ENCODE measurements at places on chromosomes 4 and X.

DNA sequence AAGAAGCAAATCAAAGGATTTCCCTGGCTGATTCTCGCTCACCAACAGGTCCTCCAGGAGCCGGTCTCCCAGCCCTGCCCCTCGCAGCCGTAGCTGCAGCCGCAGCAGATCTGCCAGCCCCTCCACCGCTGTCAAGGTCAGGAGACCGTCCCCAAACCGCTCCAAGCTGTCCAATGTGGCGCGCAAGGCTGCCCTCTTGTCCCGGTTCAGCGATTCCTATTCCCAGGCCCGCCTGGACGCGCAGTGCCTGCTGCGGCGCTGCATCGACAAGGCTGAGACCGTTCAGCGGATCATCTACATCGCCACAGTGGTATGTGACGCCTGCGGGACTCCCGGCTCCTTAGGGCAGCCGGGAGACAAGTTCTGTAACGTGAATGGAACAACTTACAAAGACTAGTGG is 25.6 kb downstream of the SPATA18 start:
- DNase-seq: no peak

DNA sequence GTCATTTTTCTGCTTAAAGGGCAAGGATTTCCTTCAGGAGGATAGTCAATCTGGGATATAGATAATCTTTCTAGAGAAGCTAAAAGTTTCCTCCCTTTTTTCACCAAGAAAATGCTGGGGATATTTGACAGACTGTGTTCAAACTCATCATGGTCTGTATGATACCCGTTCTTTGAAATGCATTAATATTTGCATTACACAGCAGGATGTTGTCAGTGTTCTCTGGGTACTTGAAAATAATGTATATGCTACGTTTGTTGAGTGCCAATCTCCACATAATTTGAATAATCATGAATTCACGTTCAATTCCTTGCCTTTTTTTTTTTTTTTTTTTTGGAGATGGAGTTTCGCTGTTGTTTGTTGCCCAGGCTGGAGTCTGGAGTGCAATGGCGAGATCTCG is 18.0 kb upstream of the BMPR1B start:
- DNase-seq: no peak

DNA sequence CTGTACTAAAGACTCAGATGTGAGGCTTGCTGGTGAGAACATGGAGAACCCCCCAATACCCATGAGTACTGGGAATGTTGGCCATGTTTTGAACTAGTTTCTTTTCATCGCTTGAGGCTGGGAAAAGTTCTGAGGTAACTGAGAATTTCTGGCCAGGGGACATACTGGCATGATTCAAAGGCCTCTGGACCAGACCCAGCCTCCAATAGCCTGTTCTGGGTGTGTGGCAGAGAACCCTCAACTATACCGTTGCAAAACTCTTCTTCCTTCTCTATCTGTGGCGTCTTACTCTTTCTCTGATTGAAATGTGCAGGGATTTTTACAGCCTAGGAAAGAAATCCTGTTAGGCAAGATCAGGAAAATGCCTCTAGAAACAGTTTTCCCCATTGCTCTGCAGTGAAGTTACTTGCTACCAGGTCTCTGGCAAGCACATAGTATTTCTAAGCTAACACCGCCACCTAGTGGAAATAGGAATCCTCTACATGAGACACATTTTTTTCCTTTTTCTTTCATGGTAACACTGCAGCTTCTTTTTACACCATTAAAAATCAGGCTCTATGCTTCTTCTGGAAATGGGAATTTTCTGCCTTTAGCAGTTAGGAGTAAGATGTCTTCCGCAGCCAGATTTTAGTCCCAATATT is 170.7 kb upstream of the ZCCHC13 start:
- DNase-seq: peak; percentile 45

GRCh38 chr4:138680989-138681604 is 334.5 kb upstream of the NOCT start:
- peak; percentile 61 for DNase-seq

DNA sequence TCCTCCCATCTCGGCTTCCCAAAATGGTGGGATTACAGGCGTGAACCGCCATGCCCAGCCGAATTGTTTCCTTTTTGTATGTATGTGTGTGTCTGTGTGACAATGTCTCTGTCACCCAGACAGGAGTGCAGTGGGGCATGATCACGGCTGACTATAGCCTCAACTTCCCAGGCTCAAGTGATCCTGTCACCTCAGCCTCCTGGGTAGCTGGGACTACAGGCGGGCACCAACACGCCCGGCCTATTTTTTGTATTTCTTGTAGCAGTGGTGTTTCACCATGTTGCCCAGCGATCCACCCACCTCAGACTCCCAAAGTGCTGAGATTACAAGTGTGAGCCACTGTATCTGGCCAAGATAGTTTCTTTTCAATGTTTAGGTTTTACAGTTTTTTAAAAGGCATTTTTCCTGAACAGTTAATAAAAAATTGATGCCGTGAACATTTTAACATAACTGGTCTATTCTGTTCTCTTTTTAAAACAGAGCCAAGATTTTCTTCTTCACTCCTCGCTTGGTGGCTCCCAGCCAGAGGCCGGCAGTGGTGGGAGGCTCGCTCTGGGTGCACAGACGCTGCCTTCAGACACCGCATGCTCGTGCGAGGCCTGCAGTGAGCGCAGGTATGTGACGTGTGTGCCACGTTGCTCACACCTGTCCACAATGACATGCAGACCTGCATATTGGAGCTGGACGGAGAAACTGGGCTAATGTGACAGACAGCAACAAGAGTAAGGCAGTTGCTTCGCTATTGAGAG is 88.5 kb downstream of the FAM193A start:
- DNase-seq: no peak

- DNase-seq: no peak
Observed at GRCh38 chr4:163515198-163515597, 20.7 kb downstream of the TMA16 start.

DNA sequence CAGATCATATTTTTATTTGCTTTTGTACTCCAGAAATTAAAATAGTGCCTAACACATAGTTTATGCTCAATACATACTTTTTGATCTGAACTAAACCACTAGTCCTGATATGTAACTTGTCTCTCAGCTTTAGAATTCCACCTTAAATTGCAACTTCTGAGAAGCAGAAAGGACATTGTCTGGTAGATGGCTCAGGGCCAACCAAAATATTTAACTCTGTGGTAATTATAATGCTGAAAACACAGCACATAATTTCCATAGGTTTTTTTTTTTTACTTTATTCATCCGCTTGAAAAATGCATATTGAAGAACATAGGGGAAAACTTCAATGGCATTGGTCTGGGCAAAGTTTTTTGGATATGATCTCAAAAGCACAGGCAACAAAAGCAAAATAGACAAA is 59.3 kb downstream of the AREG start:
- DNase-seq: no peak

DNA sequence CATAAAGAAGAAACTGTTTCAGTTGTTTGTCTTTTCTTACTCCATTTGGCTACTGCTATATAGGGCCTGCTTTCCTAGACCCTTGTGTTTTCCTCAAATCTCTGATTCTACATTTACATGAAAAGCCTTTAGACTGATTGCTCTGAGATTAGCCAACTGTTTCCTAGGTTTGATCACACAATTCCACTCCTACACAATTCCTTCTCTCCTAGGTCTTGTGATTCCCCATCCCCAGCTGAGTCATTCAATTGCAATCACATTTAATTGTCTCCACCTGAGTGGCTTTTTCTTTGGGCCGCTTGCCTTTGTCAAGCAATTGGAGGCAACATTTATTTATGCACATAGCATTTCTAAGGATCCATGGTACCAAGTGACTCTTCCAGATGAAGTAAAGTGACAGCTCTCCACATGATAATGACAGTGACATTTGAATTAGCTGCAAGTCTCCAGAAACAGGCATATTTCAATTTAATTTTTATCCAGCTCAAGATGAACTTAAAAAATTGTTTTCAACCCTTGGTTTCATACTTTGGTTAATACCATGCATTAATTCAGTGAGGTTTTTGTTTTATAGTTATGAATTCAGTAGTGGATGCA is 35.8 kb downstream of the ATXN3L start:
- DNase-seq: no peak

- DNase-seq: no peak
Observed at GRCh38 chr4:142222127-142222526, 585.7 kb downstream of the IL15 start.

DNA sequence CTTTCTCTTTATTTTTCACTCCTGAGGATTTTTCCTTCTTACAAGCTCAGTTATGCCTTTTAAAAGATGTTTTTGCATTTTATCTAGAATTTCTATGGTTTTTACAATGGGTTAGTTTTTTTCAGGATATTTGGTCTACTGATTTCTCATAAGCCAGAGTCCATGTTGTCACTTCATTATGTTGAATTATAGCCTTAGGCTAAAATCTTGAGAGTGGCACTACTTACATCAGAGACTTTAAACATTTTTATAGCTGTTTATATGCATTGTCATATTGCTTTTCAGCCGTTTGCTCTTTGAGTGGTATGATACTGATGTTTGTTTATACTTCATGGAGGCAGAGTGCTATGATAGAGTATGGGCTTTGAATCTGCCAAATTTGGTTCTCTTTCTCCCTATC is 36.4 kb downstream of the CXorf58 start:
- DNase-seq: no peak

DNA sequence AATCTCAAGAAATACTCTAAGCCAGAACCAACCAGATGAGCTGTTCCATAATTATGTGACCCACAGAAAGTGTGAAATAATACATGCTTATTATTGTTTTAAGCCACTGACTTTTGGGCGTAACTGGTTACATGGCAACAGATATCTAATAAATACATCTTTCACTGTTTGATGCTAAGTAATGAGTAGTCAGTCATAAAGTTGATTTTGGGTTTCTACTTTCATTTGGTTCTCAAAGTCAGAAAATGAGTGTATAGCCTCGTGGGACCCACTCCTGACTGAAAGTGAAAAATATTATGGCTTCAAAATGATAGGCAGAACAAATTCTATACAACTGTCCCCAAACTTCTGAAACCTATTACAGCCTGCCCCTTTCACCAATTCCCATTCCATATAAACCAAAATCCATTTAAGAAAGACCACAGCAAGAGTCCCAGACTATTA is 88.0 kb upstream of the CBR4 start:
- DNase-seq: no peak

- DNase-seq: no peak
Observed at GRCh38 chrX:154046031-154046781, 26.5 kb upstream of the IRAK1 start.

GRCh38 chrX:72094894-72095293 is 36.8 kb downstream of the RTL5 start:
- peak; percentile 85 for DNase-seq

DNA sequence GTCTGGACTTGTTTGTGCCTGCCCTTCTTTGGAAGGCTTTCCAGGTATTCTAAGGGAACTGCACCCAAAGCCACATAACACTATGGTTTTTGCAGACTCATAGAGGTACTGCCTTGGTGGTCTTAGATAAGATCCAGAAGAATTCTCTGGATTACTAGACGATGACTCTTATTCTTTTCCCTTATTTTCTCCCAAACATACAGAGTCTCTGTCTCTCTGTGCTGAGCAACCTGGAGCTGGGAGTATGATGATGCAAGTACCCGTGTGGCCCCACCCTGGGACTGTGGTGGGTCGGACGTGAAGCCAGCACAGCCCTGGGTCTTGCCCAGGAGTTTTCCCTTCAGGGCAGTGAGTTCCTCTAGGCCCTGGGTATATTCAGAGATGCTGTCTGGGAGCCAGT is 1342.4 kb upstream of the TENM3 start:
- DNase-seq: no peak

DNA sequence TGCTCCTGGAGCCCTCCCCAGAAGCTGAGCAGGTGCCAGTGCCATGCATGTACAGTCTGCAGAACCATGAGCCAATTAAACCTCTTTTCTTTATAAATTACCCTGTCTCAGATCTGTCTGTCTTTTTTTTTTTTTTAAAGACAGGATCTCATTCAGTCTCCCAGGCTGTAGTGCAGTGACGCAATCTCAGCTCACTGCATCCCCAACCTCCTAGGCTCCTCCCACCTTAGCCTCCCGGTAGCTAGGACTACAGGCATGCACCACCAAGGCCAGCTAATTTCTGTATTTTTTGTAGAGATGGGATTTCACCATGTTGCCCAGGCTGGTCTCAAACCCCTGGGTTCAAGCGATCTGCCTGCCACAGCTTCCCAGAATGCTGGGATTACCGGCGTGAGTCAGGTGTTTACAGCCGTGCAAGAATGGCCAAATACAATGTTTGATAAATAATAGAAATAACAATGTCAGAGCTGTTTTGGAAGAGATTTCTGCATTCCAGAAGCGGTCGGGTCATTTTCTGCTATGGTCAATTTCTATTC is 68.8 kb downstream of the SLC2A9 start:
- DNase-seq: no peak

GRCh38 chr4:183352546-183352945 is 30.3 kb upstream of the CLDN24 start:
- no peak for DNase-seq

- no peak for DNase-seq
Observed at GRCh38 chr4:112855058-112855457, 194.4 kb upstream of the ANK2 start.

- DNase-seq: no peak
Observed at GRCh38 chr4:146049802-146050201, 111.2 kb upstream of the ZNF827 start.

DNA sequence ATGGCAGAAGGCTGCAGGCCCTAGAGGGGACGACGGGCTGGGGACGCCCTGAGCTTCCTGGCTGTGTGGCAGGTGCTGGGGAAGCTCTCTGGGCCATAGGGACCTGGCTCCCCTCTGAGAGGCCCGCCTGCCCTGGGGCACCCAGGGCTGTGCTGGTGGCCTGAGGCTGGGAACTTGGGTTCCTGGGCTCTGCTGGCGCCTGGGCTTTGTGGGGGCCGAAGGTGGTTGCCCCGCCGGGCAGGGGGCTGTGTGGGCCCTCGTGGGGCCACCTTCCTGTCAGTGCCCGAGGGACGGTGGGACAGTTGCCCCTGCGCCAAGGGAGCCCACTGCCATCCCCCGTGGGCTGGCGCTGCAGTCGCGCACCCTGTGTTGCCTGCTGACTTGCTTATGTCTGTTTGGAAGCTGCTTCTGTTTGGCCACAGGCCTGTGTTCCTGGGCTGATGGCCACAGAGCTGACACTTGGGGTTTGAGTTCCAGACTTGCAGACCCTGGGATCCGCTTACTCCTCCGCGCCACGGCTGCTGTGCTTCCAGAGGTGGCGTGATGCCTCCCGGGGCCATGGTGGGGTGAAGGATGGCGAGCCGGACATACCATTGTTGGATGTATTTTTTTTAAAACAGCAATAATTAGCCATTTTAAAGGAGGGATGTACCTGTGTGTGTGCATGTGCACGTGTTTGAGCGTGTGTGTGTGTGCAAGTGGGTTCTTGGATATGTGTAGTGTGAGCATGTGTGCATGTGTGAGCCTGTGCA is 8.5 kb downstream of the NAT8L start:
- no peak for DNase-seq

GRCh38 chr4:28373601-28374000 is 1513.0 kb downstream of the STIM2 start:
- no peak for DNase-seq

All from CD4-positive, alpha-beta T cell treated with Interleukin-15 for 4 hours (primary cell).